ENCODE measurements at places on chromosomes 3 and 15. TPM values are rescaled to one million over a fixed set of nuclear protein-coding genes. Genes with fewer than 3 reads are reported as not detected.

FGF12 gene
- 3.2 TPM for total RNA-seq

PIGZ gene
- 0.88 TPM for total RNA-seq

ALDH1A3 gene
- 208 TPM for total RNA-seq

- no peak for DNase-seq
Observed at GRCh38 chr3:183493296-183494045, 62.0 kb downstream of the KLHL6 start.

DNA sequence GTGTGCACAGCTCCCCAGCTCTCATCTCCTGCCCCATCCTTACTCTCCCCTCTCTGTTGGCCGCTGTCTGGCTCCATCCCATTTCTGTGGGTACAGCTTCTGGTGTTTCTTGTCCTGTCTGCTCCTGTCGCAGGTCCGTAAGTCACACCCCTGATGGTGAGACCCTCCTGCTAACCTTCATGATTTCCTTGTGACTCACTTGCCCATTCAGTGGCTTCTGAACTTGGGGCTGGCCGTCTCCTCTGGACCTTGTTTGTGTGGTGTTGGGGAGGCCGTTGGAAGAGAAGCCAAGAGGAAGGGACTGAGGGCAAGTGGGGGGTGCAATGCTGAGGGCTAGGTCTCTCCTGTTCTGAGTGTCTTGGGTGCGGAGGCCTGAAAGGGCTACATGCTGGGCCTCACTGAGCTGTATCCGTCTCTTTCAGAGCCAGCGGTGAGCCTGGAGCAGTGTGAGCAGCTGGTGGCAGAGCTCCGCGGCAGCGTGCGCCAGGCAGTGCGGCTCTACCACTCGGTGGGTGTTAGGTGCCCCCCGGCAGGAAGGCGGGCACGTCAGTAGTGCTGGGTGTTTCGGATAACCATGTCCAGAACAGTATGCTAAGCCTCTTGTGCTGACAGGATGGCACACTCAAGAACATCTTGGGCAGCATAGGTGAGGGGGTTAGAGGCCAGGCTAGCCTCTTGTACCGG, 3.7 kb upstream of the JMJD7 start:
- DNase-seq: no peak

DNA sequence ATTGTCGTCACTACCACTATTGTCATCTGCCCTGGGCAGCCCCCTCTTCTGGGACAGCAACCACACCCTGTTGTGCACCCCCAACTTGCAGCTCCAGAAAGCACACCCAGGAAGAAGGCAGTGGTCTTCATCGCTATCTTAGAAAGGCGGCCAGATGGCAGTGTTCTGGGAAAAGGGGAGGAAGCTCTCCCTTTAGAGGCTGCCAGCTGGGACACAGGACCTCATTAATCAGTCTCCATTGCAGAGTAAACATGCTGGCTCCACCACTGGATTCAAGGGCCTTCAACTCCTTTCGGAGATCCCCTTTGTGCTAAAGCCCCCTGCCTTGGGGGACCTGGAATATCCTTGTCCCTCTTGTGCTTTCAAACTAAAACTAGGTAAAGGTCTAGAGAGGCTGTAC, 199.3 kb upstream of the LINGO1 start:
- no peak for DNase-seq

- DNase-seq: no peak
Observed at GRCh38 chr15:45205192-45205591, 17.4 kb upstream of the SHF start.

DNA sequence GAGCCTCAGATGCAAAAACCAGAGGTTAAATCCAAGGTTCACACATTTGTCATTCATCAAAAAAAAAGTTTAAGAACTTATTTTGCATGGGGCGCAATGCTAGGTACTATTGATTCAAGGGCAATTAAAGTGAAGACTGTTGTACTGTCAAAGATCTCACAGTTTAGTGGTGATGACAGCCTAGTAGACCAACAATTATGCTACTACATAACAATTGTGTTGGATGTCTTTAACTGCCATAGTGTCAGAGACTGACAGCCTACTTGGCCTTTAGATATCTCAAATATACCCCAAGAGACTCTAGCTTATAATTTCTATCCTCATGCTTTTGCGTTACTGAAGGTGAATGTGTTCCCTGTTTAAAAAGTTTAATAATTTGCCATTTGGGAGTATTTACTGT, 72.1 kb upstream of the PHLDB2 start:
- DNase-seq: no peak

GRCh38 chr3:178436773-178437172, 99.5 kb upstream of the KCNMB2 start:
- no peak for DNase-seq
